CD4-positive, alpha-beta T cell treated with Interleukin-10 for 1 hour (primary cell): ENCODE measurements at places on chromosomes 4 and X.

DNA sequence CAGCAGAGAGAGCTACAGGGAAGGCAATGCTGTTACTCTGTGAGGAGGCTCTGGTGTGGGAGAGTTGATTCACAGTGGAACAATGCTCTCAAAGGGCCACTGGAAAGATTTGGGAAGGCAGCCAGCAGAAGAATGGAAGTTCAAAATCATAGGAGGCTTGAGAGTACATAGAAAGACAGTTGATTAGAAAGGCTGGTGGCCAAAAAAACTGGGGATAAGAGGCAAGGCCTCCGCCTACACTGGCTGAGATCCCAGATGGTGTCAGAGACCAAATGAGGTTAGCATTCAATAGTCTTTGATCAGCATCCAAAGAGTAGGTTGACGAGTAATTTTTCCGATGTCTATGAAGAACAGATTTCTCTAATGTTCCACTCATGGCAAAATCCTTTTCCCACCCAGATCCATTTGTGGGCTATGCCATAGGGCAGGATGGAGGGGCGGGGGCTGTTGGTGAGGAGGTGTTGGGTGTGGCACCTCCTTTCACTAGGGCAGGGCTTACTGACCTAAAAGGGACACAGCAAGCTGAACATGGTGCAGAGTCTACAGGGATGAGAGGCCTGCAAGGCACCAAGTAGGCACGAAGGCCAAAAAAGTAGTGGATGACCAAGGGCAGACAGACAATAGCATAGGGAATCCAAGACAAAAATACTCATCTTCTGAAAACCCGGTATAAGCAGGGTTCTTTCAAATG lies 15.1 kb downstream of the TEC start:
- no peak for DNase-seq

DNA sequence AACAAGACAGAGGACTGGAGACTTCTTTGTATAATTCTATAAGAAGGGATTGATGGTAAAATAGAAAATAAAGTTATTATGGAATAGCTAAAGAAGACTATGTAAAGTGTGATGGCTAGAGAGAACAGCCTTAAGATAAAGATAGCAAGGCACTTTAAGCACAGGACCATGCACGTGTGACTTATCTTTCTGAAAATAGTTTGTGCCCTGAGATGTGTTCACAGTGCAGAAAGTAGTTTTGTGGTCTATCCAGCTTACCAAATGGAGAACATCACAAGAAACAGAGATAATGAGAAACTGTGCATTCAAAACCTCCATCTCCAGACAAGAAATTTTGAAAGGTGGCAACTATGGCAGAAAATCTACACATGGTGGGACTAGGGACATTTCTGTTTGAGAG lies 213.3 kb downstream of the PARM1 start:
- no peak for DNase-seq

GRCh38 chr4:168319486-168320019 lies 1.0 kb upstream of the DDX60 start:
- DNase-seq = no peak

DNA sequence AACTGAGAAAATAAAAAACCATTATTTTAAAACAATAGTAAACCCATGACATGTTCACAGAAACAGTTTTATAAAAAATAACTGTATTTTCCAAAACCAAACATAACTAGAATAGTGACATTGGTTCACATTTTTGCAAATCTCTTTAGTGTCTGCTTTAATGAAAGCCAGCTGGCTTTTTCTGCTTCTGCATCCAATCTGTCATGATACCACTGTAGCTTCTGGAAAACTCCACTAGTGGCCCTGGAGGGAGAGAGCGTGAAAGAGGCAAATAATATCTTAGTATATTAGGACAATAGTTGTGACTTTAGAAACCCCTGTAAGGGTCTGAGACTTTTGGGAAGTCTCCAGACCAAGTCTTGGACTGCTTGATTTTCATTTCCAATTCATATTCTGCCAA lies 31.1 kb downstream of the FGFBP1 start:
- no peak for DNase-seq

GRCh38 chr4:77010841-77011354 lies 61.3 kb downstream of the SEPTIN11 start:
- DNase-seq = no peak

DNA sequence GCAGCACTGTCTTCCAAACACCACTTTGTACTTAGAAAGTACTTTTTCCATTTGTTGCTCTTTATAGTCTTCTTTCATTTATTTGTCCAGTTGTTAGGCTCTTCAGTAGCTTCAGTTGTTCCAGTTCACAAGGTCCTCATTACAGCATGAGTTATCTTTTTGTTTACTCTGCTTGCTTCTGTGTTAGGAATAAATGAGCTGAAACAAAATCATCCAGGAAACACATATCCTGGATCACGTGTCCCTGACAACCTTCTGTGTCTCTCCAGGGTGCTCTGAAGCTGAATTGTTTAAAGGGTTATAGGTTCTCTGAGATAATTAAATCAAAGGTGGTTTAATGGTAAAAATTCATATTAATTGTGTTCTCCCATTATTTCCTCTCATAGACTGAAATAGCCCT lies 19.9 kb upstream of the KLHL8 start:
- no peak for DNase-seq

- DNase-seq = no peak
These were observed 25.5 kb downstream of the PTPN13 start for GRCh38 chr4:86619656-86620055.

DNA sequence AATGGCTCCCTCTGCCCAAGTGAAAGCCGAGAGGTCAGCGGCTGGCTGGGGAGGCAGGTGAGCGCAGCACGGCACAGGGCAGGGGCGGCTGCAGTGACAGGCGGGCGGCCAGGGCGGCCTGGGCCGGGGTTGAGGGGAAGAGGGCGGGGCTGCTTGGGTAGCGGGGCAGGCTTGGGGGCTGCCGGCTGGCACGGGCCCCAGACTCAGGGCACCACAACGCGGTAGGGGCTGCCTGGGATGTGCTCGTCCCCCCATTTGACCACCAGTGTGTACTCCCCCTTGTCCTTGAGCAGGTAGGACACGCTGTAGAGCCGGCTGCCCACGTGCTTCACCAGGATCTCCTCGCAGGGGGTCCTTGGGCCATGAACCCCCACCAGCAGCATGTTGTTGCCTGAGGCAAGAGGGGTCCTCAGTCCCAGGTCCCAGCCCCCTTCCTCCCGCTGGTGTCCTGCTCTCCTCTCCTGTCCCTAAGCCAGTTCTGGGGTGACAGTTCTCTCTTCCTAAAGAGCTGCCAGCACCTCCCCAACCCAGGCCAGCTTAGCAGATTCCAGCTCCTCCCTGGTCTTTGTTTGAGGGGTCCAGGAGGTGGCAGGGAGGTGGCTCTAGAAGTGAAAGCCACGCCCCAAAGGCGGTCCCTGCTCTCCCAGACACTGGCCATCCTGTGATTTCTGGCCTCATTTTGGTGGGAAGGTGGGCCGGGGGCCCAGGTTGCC lies 25.6 kb downstream of the FLNA start:
- DNase-seq = no peak

- no peak for DNase-seq
These were observed 9.6 kb downstream of the ARSJ start for GRCh38 chr4:113969709-113970334.

DNA sequence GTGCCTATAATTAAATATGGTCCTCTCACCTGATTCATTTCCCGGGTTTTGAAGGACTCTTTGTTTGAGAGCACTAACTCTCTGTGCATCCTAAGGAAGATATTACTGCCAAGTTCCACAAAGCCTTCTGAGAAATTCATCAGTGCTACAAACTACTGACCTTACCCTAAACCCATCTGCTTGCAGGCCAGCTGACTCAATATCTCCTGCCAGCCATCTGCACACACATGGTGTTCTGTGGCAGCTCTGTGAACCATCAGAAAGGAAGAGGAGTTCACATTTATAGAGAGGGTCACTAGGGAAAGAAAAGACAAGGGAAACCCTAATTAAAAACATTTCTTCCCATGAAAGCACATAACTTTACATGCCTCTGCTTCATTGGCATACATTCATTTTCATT lies 156.7 kb downstream of the ATP10D start:
- no peak for DNase-seq

DNA sequence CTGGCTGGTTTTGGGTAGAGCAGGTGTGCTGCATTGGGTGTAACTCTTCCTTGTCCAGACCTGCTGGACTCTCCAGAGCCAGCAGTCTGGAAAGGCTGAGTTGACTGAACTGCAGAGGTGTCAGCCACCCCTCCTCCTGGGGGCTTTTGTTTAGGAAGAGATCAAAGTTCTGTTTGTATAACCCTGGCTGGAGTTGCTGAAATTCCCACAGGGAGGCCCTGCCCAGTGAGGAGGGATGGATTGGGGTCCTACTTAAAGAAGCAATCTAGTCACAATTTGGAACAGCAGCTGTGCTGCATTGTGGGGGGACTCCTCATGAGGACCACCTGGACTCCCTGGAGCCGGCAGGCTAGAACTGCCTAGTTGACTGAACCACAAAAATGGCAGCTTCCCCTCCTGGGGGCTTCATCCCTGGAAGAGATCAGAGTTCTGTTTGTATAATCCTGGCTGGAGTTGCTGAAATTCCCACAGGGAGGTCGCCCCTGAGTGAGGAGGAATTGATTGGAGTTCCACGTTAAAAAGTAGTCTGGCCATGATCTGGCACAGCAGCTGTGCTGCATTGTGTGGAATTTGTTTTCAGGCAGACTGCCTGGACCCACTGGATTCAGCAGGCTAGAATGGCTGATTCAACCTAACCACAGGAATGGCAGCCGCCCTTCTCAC lies 264.9 kb upstream of the ZC4H2 start:
- no peak for DNase-seq

DNA sequence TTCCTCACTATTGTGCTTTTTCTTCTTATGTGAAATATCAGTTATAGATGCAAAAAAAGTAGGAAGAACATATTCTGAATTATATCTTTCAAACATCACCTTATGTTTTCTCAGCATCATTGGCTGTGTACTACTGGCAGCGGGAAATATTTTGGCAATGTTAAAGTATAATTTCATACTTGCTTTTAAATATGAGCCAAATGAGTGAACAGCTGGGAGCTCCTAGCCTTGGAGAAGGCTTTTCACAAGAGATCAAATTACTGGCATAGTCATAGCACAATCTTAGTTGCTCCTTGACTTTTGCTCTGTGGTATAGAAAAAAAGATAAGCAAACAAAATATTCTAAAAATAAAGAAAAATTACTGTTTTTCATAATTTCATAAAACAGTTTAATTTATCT lies 1575.8 kb upstream of the PABPC4L start:
- DNase-seq = no peak

GRCh38 chr4:172631832-172632231 lies 536.8 kb upstream of the GALNT7 start:
- no peak for DNase-seq

- DNase-seq = no peak
These were observed 25.9 kb upstream of the PRDM5 start for GRCh38 chr4:120948382-120948781.

DNA sequence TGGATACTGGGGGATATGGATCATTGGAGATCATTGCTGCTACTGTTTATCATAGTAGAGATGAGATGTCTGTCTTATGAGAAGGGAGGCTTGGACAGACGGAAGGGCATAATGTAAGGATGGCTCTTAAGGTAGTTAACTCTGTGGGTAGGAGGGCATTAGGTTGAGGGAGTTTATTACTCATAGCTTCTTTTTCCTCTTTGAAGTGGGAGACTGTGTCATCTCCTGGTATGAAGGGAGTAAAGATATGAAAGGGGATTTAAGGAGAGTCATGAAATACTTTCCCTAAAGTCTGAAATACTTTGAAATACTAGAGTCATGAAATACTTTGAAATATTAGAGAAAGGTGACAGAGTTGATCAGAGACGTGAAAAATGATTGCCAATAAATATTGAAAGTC lies 255.5 kb upstream of the PITX2 start:
- no peak for DNase-seq

DNA sequence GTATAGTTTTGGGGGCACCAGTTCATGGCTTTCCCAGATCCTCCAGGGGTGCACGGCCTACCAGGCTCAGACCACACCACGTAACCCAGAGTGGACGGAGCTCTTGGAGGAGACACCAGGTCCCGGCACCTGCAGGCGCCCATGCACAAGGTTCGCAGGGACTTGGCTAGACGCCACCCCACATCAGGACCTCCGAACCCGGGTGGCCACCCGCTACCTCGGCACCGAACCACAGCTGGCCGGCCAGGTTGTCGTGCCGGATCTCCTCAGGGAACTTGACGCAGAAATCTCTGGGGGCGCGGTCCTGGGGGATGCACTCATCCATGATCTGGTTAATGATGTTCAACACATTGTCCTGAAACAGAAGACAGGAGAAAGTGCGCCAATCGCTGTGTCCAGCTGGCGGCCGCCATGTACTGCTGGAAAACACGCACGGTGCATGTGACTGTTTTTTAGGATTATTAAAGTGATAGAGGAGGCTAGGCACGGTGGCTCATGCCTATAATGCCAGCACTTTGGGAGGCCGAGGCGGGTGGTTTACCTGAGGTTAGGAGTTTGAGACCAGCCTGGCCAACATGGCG lies 77.1 kb downstream of the ZFYVE28 start:
- DNase-seq = no peak

DNA sequence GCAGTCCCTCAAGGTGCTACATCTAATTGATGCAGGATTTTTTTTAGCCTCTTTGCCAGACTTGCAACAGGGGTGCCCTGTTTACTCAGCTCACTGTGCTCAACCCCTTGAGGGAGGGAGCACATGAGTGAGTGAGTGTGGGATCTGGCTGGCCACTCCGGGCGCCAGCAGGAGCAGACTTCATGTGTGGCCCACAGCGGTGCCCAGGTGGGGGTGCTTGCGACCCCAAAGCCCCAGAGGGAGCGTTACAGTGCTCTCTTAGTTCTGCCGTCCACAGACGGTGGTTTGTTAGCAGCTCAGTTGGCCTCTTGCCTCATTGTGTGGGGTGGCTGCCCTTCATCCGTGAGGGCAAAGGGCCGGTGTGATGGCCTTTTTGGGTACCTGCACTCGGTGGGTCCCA lies 81.6 kb upstream of the MYOZ2 start:
- no peak for DNase-seq

DNA sequence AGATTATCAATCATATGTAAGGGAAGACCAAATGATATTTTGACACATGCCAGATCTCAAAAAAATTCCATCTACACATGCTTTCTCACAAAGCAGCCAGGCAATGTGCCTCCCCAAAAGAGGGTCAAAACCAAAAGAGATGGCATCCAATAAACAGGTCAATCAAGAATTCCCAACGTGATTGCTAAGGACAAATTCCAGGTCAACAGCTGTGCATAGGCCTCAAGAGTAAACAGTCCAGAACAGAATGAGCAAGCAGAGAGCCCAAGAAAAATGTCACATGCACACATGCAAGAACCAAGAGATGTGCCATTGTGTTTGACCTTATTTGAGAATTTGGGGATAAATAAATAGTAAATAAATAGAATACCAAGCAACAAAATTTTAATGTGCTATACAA lies 136.7 kb downstream of the APBB2 start:
- no peak for DNase-seq
